ENCODE measurements at places on chromosomes 13 and 19.

DNA sequence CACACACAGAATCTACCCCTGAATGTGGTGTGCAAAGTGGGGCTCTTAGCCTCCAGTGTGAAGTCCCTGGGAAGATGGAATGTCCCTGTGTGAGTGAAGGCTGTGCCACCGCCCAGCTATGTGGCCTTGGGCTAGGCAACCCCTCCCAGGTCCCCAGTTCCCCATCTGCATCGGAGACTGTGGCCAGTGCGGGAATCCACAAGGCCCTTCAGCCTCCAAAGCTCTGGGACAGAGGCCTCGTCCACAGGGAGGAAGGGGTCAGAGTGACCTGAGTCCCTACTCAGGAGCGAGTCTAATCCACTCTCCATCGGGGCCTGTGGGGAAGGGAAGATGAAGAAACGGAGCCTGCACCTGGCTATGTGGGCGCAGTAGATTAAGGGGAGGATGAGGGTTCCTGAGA lies 19.3 kb upstream of the KIR3DL3 start:
- no peak for DNase-seq

- DNase-seq = no peak
These were observed 66.6 kb downstream of the SPRYD7 start for GRCh38 chr13:49869519-49869918.

DNA sequence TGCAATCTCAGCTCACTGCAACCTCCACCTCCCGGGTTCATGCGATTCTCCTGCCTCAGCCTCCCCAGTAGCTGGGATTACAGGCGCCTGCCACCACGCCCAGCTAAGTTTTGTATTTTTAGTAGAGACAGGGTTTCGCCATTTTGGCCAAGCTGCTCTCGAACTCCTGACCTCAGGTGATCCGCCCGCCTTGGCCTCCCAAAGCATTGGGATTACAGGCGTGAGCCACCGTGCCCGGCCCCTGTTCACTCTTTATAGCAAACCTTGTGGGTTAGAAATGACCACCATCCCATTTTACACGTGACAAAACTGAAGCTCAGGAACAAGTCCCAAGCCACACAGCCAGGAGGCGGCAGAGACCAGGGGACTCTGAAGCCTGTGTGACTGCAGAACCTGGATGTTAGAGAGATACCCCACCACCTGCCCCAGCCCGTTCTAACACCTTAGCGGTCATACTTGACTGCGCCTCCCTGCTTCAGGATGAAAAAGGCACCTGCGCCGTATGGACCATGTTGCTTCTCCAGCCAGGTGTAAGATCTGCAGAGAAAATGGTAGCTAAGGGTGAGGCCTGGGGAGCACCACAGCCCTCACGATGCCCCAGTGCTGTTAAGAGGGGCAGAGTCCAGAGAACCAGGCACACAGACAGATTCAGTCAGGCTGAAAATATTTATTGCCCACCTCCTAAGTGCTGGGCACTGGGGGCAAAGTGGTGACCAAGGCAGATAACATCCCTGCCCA lies 3.6 kb downstream of the DMAC2 start:
- peak; percentile 19 for DNase-seq

GRCh38 chr13:51801631-51802099 lies 2.3 kb downstream of the DHRS12 start:
- peak; percentile 88 for DNase-seq

GRCh38 chr19:1173845-1174809 lies at the start of gene SBNO2:
SBNO2 (minus strand) TSS chr19:1174268; CDS start chr19:1154276, 19,992 bp downstream.
- peak; percentile 93 for DNase-seq
